ENCODE measurements at places on chromosomes 3 and 15.

DNA sequence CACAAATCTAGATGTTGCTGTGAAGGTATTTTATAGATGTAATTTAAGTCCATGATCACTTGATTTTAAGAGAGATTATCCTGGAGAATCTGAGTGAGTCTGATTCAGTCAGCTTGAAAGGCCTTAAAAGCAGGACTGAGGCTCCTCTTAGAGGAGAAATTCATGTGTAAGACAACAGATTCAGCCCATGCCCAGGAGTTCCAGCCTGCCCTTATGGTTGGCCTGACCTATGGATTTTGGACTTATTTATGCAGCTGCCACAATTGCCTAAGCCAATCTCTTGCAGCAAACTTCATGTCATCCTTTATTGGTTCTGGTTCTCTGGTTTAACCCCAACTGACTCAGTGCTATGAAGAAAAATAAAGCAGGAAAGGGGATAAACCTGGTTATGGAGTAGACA, 296.5 kb upstream of the RASGRP1 start:
- DNase-seq = no peak

DNA sequence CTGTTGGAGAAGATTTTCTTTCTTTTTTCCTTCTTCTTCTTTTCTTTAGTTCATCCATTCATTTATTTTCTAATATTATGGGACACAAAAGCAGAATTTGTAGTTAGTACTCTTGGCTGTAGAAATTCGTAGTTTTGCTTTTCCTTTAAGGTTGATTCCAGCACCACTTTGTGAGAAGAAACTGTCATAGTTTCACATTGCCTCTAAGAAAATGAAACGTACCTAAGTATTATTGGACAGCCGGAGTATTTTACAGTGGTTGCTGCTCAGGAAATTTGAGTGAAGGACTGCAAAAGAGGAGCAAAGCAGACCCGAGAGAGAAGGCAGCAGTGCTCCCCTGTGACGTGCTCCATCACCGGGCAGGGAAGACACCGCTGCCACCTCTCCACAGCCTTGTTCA, 48.1 kb downstream of the PLCL2 start:
- DNase-seq = no peak

DNA sequence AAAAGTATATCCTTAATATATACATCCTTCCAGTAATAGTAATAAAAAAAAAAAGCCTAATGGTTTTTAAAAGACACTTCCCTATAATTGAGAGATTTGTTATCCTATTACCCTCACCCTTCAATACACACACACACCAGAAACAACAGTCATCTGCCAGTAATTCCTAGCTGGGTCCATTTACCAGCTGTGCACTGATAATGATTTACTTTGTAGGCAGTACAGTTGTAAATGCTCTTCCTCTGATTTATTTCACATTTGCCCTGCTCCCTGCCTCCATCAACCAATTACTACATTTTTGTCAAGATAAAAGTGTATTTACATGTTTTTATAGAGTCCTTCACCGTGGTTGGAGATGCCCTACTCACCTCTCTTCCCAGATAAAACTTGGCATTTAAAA, 12.4 kb downstream of the TPM1 start:
- DNase-seq = no peak

- DNase-seq = no peak
Observed at GRCh38 chr3:177596816-177597271, 399.6 kb upstream of the TBL1XR1 start.

DNA sequence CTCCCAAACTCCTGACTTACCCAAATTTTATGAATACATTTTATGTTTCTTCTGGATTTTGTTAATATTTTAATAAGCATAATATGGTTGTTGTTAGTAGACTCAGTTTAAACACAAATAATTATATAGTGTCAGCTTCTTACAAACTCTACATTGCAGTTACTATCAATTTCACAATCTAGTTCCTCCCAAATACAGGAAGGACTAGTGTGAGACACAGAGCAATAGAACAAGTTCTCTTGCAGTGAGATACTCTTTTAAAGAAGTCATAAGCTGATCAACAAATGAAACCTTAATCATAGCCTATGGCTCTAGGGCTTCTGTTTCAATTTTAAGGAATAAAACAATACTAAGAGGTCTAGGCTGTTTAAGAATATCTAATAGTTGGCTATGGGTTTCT, 86.1 kb downstream of the SAMMSON start:
- no peak for DNase-seq

- DNase-seq = no peak
Observed at GRCh38 chr3:27040674-27041073, 328.5 kb downstream of the NEK10 start.

DNA sequence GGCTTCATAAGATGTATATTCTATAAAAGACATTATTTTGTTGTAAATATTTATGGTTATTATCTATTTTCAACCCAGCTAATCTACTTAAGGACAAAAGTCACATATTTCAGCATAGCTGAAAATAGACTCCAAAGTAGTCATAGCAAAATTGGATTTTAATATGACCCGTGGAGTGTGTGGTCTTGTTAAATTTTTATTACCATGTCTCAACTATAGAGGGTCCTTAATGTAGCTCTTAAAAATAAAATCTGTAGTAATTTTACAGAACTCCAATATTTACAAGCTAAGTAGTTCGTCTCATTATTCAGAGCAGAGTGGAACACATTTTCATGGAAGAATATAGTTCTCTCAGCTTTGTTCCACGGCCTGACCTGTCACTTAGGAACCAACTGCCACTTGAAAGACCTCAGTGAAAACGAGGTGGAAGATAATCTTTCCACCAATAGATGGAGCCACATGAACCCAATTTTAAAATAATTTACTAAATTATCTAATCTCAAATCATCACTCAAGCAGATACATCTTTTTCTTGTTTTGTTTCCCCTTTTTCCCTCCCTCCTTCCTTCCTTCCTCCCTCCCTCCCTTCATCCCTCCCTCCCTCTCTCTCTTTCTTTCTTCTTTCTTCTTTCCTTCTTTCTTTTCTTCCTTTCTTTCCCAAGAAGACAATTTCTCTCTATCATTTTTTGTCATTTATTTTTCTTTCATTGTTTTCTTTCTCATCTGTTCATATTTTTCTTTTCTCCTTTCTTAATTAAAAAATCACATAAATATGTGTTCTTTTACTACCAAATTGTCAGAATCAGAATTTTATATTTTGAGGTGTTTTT, 97.2 kb downstream of the CLDN1 start:
- no peak for DNase-seq

- DNase-seq = no peak
Observed at GRCh38 chr3:127053450-127053849, 70.5 kb downstream of the PLXNA1 start.

DNA sequence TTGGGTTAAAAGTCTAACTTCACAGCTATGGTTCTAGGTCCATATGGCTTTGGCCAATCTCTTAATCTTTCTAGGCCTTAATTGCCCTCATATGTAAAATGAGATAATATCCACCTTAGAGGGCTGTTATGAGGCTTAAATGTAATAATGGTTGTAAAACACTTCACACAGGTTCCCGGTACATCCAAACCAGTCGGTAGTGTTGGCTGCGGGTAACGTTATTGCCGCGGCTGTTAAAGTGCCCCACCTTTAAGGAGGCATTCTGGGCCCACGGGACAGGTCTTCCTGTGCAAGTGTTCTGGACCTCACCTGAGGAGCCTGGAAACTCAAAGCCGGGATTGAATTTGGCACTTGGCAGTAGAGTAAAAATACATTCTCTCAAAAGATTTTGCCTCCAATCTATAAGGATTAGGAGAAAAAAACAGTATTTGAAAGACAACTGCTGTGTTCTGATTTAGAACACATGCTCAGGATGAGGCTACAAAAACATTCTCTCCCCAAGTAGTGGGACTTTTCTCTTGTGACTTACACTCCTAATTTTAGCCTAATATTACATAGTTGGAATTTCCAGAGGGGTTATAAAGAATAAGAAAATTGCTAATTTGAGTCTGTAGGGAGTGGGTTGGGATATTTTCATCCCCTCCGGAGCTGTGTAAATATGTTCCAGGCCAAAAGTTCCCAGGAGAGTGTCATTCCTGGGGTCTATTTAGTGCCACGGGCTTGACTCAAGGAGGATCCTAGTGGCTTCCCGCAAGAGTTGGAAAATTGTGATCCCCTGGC, 44.9 kb upstream of the TSEN2 start:
- DNase-seq = no peak

- no peak for DNase-seq
Observed at GRCh38 chr3:64046996-64047594, 23.8 kb upstream of the PSMD6 start.

GRCh38 chr3:162338514-162338913, 841.9 kb downstream of the OTOL1 start:
- no peak for DNase-seq
